ENCODE measurements at places on chromosomes 16 and 17. TPM values are rescaled to one million over a fixed set of nuclear protein-coding genes. Genes with fewer than 3 reads are reported as not detected.
A peak's percentile ranks its signal among the peaks of the same experiment; 100 is the strongest.

GRCh38 chr17:81553018-81553615 lies 964 bp upstream of the FAAP100 start:
- DNase-seq = peak; percentile 90

- no peak for DNase-seq
Observed at GRCh38 chr17:15384142-15384787, 42.9 kb upstream of the TEKT3 start.

GRCh38 chr17:9233271-9233599 lies 211.9 kb downstream of the NTN1 start:
- DNase-seq = no peak

DNA sequence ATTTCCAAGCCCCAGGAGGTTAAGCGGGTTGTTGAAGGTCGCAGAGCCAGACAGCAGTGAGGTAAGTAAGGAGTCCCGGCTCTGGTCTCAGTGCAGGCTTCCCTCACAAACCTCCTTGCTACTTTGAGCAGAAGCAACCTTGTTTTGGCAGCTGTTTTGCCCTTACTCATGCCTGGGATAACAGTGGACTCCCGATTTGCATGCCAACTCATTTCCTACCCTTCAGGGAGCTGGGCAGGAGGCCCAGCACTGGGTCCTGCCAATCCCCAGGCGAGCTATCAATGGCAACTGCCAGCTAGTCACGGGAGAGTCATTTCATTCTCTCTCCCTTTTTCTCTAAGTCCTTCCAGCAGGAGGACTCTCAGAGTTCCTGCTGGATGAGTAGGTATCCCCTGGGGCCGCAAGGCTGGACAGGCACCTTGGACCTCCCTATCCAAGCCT lies 72.0 kb upstream of the KSR1 start:
- no peak for DNase-seq

DNA sequence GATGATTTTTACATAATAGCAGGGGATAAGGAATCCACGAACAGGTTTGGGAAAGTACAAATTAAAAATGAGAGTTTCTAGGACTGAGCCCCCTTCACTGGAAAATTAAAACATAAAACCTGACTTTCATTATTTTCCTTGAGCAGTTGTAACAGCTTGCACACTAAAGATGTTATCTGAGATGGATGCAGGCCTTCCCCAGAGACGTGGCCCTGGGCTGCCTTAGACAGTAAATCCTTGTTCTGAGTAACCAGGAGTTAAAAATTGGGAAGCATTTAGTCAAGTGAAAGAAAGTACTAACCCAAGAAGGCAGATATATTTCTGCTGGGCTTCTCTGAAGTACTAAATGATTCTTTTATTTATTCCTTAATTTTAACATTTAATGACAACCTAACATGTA lies 432.2 kb upstream of the KIF2B start:
- no peak for DNase-seq

DNA sequence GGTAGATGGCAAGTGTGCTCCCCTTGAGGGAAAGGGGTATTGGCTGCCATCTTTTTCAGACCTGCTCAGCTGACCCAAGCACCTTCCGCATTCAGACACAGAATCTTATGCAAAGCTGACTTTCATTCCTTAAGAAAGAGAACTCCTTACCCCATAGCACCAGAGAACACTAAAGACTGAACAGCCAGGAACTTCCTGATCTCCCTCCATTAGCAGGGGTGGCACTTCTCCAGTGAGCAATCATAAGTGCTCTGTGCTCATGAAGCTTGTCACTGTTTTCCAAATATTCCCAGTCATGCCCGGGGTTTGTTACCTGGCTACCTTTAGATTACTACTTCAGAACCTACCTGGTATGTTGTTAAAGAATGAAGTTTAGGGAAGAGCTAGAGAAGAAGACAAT lies 11.9 kb downstream of the HSD17B2 start:
- DNase-seq = no peak

DNA sequence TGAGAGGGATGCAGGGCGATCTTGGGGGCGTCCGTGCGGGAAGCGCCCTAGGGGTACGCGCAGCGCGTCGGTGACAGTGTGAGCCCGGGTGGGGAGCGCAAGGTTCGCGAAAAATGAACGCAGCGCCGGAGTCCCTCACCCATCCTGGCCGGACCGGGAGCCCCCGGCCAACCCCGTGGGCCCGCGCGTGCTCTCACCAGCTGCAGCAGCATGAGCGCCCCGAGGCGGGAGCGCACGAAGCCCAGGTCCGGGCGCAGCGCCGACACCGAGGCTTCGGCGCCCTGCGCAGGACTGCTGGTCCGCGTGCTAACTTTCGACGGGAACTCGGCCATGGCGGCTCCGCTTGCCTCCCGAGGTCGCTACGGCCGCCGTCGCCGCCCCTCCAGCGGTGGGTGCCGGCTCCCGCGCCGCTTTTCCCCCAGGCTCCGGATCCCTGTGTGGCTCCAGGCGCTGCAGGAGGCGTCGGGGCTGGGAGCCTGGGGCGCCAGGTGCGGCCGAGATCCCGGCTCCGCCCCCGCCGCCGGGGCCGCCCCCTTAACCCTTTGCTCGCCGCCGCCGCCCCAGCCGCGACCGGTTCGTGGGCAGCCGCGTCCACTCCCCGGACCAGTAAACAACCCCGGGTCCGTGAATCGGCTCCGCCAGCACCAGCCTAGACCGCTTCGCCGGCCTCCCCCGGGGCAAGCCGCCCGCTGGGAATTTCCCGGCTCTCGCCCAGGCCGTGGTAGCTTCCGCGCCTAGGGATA lies at the start of gene PLLP:
Gene PLLP, minus strand, starts transcription at position 464 of the 743 bp plus-strand sequence. Its CDS starts 132 bp downstream, at position 332.
- DNase-seq = peak; percentile 52

DNA sequence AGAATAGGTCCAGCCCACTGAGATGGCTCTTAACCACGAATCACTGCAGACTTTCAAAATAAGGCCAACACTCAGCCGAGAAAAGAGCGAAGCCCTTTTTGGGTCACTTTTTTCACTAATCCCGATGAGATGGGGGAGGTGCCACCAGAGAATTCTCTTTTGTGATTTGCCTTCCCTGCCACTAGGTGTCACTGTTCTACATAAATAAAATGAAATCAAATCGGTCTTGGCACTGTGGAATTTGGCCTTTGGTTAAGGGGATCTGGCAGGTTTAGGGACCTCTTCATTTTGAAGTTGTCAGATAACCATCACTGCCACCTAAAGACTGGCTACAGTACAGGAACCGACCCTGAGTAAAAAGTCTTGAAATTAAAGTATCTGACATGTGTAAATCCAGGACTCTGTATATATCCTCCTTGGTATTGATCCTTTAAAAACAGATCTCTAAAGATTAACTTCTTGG lies 147.0 kb downstream of the HS3ST4 start:
- peak; percentile 61 for DNase-seq

DNA sequence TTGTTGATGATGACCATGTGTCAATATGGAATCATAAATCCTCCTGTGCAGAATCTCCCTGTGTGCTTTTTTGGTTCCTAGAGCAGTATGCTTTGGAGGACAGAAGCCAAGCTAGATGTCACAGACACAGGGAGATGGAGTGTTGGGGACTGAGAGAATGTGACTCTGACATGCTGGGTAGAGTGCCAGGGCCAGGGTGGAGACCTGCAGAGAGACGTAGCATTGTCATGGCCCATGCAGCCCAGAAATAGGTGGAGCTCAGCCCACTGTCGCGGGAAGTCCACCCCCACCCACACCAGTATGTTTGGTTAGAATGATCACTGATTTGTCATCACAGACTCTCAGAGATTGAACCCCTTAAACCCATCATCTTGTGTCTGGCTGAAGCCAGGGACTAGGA lies 39.2 kb upstream of the ADCY7 start:
- DNase-seq = no peak

DNA sequence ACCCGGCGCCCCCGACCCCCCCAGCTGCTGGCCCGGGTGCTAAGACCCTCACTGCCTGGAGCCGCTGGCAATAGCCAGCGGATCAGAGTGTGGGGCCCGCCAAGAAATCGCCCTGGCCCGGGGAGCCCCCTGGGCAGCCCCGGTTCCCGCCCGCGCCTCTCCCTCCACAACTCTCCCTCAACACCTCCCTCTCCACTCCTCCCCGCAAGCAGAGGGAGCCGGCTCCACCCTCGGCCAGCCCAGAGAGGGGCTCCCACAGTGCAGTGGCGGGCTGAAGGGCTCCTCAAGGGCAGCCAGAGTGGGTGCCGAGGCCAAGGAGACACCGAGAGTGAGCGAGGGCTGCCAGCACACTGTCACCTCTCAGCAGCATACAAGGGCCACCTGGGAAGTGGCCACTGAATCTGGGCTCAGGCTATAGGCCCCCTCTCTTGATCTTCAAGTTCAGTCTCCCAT lies 385.5 kb downstream of the SEC14L1 start:
- no peak for DNase-seq

TPSD1 gene
- not detected for total RNA-seq

SNX20 gene
- total RNA-seq = 0.23 TPM

CCL8 gene
- not detected for total RNA-seq

PIGS gene
- 65.8 TPM for total RNA-seq
